ENCODE measurements at places on chromosomes 2 and 18.
A peak's percentile ranks its signal among the peaks of the same experiment; 100 is the strongest.

DNA sequence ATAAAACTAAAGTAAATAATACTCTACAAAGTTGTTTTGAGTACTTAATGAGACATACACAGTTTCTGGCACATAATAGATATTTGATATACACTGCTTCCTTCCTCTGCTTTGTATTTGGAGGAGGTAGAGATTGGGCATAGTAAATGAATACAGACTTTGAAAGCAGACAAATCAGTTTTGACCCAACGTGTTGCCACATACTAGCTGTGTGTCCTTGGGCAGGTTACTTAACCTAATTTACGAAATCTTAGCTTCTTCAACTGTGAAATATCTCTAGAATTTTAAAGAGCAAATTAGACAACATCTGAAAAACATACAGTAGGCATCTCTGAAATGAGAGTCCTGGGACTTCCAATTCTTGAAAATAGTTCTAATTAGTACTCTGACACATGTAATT lies 425.4 kb downstream of the TGIF1 start:
- no peak for DNase-seq

DNA sequence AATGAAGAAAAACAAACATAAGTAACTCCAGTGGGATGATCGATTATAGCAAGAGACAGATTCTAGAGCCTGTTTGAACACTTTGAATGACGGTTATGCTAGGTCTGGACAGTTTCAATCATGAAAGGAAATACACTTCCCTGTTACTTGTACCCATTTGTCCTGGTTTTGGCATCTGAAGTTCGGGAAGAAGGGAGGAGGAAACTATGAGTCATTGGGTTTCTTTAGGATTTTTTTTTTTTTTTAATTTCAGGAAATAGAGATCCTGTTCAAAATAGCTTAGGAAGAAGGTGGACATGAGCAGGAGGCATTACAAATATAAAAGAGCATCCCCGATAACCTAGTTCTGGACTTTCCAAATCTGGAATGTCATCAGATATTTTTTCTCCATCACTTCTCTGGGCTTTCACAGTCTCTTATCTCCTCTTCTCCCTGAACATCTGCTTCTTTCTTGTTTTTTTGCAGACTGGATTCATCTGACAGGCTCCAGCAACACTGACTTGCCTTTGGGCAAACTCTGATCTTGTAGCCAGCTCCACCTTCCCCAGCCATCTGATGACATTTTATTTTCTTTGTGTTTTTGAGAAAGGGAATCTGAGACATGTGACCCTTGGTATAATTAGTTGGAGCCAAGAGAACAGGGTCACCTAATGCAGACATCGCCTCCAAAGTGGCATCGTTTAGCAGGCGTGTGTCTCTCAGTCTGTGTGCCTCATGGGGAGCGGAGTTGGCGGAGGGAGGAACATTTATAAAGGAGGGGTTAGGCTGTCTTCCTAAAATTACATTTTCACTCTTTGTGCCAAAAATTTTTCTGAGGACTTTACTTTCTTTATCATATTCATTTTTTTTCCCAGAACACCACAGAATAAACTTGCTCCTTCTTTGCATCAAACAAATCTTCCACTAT lies 195.3 kb upstream of the EPHA4 start:
- DNase-seq = no peak

DNA sequence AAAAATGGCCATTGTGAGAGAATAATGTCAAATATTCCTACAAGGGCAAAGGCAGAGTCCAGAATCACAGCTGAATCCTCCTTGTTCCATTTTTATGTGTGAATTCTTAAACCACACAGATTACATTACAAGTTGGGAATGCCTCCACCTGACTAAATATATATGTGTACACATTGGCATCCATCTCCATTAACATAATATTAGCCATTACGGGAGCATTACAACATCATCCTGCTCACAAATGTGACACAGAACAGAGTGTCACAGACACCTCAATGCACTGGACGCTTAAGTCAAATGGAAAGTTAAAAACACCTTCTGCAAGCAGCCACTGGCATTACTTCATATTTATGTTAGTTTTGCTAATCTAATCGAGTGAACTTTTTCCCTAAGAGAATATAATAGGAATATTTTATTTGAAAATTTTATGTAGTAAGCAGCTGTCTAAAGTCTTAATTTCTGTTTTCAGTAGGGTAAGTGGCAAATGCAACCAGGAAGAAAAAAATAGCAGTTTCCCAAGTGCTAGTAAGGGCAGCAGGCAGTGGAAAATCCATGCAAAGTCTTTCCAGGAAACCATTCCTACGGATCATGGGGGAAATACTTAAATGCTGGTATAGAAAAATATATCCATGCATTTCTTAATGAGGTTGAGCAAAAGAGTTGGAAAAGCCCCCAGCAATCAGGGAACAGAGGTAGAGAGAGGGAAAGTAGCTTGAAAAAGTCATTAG lies 255.6 kb downstream of the OSR1 start:
- no peak for DNase-seq

GRCh38 chr2:708667-709066 lies 31.5 kb upstream of the TMEM18 start:
- no peak for DNase-seq

DNA sequence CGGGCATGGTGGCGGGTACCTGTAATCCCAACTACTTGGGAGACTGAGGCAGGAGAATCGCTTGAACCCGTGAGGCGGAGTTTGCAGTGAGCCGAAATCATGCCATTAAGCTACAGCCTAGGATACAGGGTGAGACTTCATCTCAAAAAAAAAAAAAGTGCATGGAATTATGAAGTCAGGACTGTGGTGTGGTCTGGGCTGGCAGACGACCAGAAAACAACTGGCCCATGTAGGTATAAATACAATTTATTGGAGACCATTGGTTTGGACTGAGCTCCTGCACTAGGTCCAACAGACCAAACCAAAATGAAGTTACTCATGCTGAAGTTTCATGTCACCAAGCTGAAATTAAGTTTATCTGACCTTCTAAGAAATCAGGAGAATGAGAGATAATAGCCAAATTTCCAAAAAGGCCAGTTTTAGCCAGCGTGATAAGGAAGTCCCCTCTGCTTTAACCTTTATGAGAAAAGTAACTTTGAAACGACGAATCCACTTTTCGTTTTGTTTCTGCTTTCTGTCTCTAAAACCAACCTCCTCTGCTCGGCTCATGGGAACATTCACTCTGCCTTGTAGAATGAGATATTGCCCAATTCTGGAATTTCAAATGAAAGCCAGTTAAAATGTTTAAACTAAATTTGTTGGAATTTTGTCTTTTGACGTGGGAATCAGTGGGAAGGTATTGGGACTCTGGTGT lies 17.7 kb upstream of the RAB10 start:
- no peak for DNase-seq

DNA sequence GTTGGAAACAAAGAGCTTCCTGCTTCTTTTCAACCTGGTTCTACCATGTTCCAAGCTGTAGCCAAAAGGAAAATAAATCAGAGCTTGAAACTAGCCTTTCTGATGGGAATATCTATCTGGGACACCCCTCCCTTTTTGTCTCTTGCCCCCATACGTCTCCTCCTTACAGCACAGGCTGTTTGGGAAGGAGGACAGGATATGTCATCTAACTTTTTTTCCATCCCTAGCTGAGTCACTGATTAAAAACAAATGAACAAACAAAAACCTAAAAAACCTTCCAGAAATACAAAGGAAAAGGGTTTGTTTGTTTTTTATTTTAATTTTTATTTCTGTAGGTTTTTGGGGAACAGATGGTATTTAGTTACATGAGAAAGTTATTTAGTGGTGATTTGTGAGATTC lies 151.6 kb downstream of the FAM210A start:
- DNase-seq = no peak

- no peak for DNase-seq
Measured at GRCh38 chr2:20483194-20483895, 36.5 kb downstream of the RHOB start.

DNA sequence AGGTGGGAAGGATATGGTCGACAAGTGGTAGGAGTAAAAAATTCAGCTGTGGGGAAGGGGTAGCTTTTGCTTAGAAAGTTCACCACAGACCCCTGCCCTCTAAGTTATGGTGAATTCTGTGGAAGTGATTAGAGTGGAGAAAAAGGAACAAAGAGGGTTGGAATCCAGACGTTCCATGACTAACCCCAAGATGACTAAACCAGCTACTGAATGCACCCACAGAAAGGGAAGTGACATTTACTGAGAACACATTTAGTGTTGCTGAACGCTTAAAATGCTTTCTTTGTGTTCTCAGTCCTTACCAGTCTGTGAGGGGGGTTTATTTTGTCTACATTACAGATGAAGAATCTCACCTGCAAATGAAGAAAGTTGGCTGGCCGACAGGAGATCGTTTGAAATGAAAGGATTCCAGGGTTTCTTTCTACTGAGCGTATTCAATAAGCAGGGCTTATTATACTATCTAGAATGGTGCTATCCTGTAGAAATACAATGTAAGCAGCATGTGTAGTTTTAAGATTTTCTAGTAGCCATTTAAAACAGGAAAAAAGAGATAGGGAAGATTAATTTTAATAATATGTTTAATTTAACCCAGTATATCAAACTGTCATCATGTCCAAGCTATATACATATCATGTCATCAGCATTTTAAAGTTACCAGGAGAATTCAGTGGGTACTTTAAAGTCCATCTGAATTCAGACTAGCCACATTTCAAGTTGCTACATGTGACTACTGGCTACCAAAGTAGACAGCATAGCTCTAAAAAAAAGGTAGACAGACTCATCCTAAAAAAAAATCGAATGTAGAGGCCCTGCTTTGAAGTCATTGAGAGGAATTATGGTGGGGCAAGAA lies 60.1 kb downstream of the LIMS1 start:
- no peak for DNase-seq

DNA sequence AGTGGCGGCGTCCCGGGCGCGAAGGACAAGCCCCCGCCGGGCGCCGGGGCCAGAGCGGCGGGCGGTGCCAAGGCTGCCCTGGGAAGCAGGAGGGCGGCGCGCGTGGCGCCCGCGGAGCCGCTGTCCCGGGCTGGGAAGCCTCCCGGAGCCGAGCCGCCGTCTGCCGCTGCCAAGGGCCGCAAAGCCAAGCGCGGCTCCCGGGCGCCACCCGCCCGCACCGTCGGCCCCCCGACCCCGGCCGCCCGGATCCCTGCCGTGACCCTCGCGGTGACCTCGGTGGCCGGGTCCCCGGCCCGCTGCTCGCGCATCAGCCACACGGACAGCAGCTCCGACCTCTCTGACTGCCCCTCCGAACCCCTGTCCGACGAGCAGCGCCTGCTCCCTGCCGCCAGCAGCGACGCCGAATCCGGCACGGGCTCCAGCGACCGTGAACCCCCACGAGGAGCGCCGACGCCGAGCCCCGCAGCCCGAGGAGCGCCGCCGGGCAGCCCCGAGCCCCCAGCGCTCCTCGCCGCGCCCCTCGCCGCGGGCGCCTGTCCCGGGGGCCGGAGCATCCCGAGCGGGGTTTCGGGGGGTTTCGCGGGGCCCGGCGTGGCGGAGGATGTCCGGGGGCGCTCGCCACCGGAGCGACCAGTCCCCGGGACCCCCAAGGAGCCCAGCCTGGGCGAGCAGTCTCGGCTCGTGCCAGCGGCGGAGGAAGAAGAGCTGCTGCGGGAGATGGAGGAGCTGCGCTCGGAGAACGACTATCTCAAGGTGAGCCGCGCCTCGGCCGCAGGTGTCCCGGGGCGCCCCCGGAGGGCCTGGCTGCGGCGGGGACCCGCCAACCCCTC lies 820 bp downstream of the MTCL1 start:
- peak; percentile 12 for DNase-seq

DNA sequence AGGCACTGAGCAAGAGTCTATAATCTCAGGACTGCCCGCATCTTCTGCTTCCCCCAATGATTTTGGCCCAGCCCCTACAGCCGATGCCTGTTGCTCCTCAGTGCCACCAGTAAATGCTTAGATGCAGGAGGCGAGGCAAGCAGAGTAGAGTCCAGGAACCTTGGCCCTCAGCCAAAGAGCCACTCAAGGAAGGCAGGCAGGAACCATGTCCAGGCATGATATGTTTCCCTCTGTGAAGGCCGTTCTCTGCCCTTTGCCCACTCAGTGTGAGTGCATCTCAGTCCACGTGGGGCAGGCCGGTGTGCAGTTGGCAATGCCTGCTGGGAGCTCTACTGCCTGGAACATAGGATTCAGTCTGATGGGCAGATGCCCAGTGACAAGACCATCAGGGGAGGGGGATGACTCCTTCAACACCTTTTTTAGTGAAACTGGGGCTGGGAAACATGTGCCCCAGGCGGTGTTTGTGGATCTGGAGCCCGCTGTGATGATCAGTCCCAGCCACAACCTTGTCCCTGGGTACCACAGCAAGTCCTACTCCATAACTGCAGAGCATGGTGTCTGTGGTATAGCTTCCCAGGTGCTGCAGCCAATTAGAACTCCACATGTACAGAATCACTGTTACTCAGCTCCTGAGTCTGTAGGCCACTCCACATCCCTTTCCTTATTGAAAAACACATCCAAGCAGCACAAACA lies 9.7 kb upstream of the DNAJB2 start:
- DNase-seq = no peak

- DNase-seq = no peak
Measured at GRCh38 chr2:149038442-149039212, at the start of gene LYPD6B. Gene LYPD6B (plus strand): TSS chr2:149038699. CDS start chr2:149130949, 92,250 bp downstream.
